ENCODE measurements at places on chromosomes 1 and 21. TPM values are rescaled to one million over a fixed set of nuclear protein-coding genes. Genes with fewer than 3 reads are reported as not detected.

DNA sequence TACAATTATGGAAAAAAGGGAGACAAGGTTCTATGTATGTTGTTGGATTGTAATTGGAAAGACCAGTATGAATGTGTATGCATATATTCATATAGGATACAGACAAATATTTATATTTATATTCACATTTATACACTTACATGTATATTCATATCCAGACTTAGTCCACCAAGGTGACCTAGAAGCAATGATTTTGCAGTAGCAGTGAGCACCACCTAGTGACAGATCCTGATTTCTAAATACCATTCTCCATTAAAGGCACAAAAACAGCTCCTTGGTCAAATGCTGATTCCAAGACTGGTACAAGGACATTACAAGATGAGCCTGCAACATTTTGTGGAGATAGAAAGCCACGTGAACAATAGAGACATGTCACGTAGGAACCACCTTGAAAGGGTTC lies 153.4 kb downstream of the SDCCAG8 start:
- H3K4me3 ChIP-seq, result no peak overlapping the region
- H3K4me1 ChIP-seq, result no peaks in the 10 kb centered on the region
- H3K27ac ChIP-seq, result no peak overlapping the region
- H3K27me3 ChIP-seq, result no peaks in the 10 kb centered on the region
- H3K36me3 ChIP-seq, result no peaks in the 10 kb centered on the region
- no peak for DNase-seq

DNA sequence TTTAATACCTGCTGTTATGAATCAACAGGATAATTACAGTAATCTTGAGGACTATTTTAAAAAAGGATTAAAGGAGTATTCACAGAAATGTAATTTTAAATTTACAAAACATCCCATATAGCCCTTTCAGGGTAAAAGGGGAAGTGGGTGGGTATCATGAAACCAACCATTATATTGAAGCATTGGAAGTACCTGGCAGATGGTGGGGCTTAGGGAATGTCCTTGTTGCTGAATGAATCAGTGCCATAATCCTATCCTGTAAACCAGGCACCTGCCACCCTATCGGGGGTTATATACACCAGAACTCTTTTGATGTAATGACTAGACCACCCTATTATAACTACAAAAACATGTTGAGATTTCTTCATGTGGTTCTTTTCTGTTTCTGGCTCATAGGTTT lies 30.4 kb downstream of the CDC14A start:
- H3K27ac ChIP-seq, result no peak overlapping the region
- no peak for DNase-seq

DNA sequence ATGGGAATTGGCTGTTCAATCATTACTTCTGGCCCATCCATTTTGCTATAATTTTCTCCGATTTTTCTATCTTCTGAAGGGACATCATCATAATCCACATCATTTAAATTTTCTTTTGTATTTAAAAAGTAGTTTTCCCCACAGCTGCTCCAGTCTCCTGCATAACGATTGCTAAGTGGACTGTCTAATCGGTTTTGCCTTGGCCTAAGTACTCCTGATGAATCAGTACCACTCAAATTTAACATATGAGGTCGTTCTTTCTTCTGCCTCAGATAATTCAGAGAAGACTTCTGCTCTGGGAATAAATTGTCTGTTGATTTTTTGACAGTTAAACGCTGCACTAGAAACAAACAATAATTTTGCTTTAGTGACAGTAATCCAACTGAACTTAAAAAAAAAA lies 41.9 kb downstream of the SYDE2 start:
- no peak overlapping the region for H3K27ac ChIP-seq
- no peaks in the 10 kb centered on the region for H3K4me1 ChIP-seq
- no peaks in the 10 kb centered on the region for H3K36me3 ChIP-seq
- no peak for DNase-seq
- H3K27me3 ChIP-seq, result no peaks in the 10 kb centered on the region

DNA sequence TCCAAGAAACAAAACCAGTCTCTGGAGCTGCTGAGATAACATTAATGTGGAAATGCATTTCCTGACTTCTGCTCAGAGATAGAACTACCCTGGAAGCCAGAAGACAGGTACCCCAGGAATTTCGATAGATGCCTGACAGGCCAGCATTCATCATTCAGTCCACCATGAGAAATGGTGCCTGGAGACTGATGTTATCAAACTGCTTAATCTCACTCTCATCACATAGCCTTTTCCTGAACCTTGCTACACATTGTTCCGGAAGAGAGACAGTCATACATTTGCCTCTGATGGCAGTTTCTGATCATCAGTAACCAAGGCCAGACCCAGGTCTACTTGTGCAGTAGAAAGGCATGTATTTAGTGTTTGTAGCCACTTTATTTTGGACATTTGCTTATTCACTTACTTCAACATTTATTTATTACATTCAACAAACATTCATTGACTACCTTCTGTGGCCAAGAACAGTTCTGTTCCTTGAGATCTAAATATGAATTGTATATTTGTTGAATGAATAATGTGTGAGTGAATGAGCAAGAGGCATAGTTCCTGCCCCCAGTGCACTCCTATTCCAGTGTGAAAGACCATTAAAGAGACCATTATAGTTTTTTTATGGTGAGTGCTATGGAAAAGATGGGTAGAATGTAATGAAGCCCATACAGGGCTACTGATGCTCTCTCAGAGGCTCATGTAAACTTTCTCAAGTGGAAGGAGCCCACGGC lies 485.7 kb downstream of the NUF2 start:
- no peaks in the 10 kb centered on the region for H3K4me1 ChIP-seq
- H3K27me3 ChIP-seq, result no peaks in the 10 kb centered on the region

GRCh38 chr21:41647806-41648561 lies 118.9 kb downstream of the RIPK4 start:
- DNase-seq, result peak; percentile 69
- no peaks in the 10 kb centered on the region for H3K27me3 ChIP-seq
- H3K4me3 ChIP-seq, result no peak overlapping the region
- H3K4me1 ChIP-seq, result peaks cover 25% of the 10 kb centered on the region

GRCh38 chr1:154808909-154809262 lies 61.2 kb downstream of the KCNN3 start:
- no peak overlapping the region for H3K27ac ChIP-seq
- H3K27me3 ChIP-seq, result no peaks in the 10 kb centered on the region
- H3K36me3 ChIP-seq, result no peaks in the 10 kb centered on the region
- peak; percentile 65 for DNase-seq

DNA sequence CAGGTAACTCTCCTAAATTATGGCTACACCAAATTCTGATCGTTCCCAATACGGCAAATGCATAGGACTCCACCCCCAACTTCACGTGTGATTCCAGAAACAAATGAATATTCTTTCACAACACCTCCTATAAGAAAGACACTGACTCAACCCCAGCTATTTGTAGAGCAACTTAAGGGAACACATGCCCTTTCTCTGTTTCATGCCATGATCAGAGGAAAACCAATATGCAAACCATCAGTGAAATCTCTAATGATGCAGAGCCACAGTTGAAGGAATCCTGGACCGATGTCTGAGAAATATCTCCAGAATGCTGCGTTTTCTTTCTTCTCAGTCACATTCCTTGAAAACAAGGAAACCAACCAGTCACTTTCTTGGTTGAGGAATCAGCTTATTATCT lies 164.2 kb upstream of the PTBP2 start:
- DNase-seq, result no peak
- H3K27me3 ChIP-seq, result no peaks in the 10 kb centered on the region
- H3K4me3 ChIP-seq, result no peak overlapping the region
- H3K27ac ChIP-seq, result no peak overlapping the region

PADI3 gene
- not detected for total RNA-seq

DNA sequence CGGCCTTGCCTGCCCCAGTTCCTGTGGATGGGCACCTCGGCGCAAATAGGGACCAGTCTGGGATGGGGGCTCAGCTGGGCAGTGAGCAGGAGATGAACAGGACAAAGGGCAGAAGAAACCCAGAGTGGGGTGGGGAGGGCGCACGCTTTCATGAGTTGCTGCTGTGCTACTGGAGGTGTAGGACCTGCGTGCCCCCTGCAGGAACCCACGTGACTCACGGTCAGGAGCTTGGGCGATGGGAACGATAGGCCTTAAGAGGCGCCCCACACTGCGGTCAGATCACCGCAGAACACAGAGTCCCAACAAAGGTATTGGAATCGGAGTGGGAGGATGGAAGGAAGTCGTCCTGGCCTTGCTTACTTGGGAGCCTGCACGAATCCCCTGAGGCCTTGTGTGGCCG lies 17.2 kb downstream of the PRDM15 start:
- H3K36me3 ChIP-seq, result peaks cover 1% of the 10 kb centered on the region
- no peak overlapping the region for H3K27ac ChIP-seq
- DNase-seq, result no peak
- no peaks in the 10 kb centered on the region for H3K27me3 ChIP-seq
- H3K4me3 ChIP-seq, result no peak overlapping the region

- no peaks in the 10 kb centered on the region for H3K36me3 ChIP-seq
- peaks cover 10% of the 10 kb centered on the region for H3K4me1 ChIP-seq
- no peak overlapping the region for H3K4me3 ChIP-seq
- peak; percentile 51 for DNase-seq
- no peaks in the 10 kb centered on the region for H3K27me3 ChIP-seq
These were observed 3.1 kb upstream of the EVA1B start for GRCh38 chr1:36326499-36326898.

DENND2C gene
- 3.8 TPM for total RNA-seq

- H3K4me3 ChIP-seq, result no peak overlapping the region
- peaks cover 10% of the 10 kb centered on the region for H3K4me1 ChIP-seq
- DNase-seq, result no peak
- H3K27me3 ChIP-seq, result no peaks in the 10 kb centered on the region
- no peak overlapping the region for H3K27ac ChIP-seq
These were observed 5.5 kb downstream of the KLHDC7A start for GRCh38 chr1:18486195-18486594.

CAPN9 gene
- not detected for total RNA-seq

RCSD1 gene
- total RNA-seq, result 12.8 TPM

- no peak overlapping the region for H3K4me3 ChIP-seq
- no peaks in the 10 kb centered on the region for H3K27me3 ChIP-seq
- H3K27ac ChIP-seq, result no peak overlapping the region
- no peak for DNase-seq
- no peaks in the 10 kb centered on the region for H3K36me3 ChIP-seq
These were observed 283.7 kb downstream of the ZNF648 start for GRCh38 chr1:181777812-181778211.

- H3K27me3 ChIP-seq, result no peaks in the 10 kb centered on the region
- H3K36me3 ChIP-seq, result no peaks in the 10 kb centered on the region
- no peak for DNase-seq
- no peak overlapping the region for H3K4me3 ChIP-seq
- no peaks in the 10 kb centered on the region for H3K4me1 ChIP-seq
These were observed 104.1 kb downstream of the CSMD2 start for GRCh38 chr1:34060901-34061415.

GRCh38 chr1:102790997-102791396 lies 317.3 kb downstream of the COL11A1 start:
- no peak overlapping the region for H3K4me3 ChIP-seq
- no peaks in the 10 kb centered on the region for H3K27me3 ChIP-seq
- no peaks in the 10 kb centered on the region for H3K36me3 ChIP-seq
- no peak overlapping the region for H3K27ac ChIP-seq

- H3K27me3 ChIP-seq, result peaks cover 20% of the 10 kb centered on the region
- no peak overlapping the region for H3K27ac ChIP-seq
- H3K36me3 ChIP-seq, result no peaks in the 10 kb centered on the region
- DNase-seq, result no peak
- H3K4me3 ChIP-seq, result no peak overlapping the region
These were observed 3.7 kb upstream of the ALX3 start for GRCh38 chr1:110074166-110074565.

DNA sequence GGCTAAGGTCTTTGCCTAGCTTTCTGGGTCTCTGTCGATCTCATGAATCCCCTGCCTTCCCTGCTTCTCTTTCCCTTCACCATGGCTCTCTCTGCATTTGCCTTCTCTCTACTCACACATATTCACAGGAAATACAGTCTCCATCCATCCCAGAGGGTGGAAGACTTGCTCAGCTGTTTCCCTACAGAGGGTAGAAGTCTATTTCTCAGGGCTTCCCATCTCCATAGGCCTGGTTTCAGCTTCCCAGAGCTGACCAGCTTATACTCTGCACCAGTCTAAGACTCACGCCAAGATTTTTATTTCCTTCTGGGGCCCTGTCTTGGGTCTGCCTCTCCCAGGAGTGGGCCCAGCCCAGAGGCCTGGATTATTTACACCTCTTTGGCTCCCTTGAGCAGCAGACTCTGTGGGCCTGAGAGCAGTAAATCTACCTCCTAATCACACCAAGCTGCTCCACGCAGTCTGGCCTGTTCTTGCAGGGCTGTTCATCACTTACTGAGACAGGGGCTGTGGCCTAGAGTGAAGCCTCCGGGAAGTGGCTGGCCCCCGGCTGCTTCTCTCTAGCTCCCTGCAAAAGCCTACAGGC lies 102.5 kb downstream of the PLXNA2 start:
- no peaks in the 10 kb centered on the region for H3K27me3 ChIP-seq
- peaks cover 15% of the 10 kb centered on the region for H3K4me1 ChIP-seq
- no peak overlapping the region for H3K4me3 ChIP-seq
- no peak overlapping the region for H3K27ac ChIP-seq
- no peak for DNase-seq
- no peaks in the 10 kb centered on the region for H3K36me3 ChIP-seq

GRCh38 chr1:47856996-47857395 lies 140.2 kb downstream of the TRABD2B start:
- H3K36me3 ChIP-seq, result no peaks in the 10 kb centered on the region
- no peaks in the 10 kb centered on the region for H3K27me3 ChIP-seq
- no peak for DNase-seq
- no peaks in the 10 kb centered on the region for H3K4me1 ChIP-seq

GRCh38 chr1:216723274-216723780 lies at the start of gene ESRRG:
Gene ESRRG, minus strand, starts transcription at chr1:216723429. Its CDS starts 130 bp downstream, at chr1:216723299.
- peak within 1 kb of the TSS; percentile 32 for H3K27ac ChIP-seq
- no peaks in the 10 kb centered on the region for H3K27me3 ChIP-seq
- no peaks in the 10 kb centered on the region for H3K36me3 ChIP-seq

LELP1 gene
- total RNA-seq, result 3.6 TPM

- DNase-seq, result peak; percentile 91
- peak overlapping the region; percentile 95 for H3K27ac ChIP-seq
- no peaks in the 10 kb centered on the region for H3K27me3 ChIP-seq
- no peak overlapping the region for H3K4me3 ChIP-seq
These were observed 60.4 kb downstream of the ARHGEF10L start for GRCh38 chr1:17599954-17600300.

DNA sequence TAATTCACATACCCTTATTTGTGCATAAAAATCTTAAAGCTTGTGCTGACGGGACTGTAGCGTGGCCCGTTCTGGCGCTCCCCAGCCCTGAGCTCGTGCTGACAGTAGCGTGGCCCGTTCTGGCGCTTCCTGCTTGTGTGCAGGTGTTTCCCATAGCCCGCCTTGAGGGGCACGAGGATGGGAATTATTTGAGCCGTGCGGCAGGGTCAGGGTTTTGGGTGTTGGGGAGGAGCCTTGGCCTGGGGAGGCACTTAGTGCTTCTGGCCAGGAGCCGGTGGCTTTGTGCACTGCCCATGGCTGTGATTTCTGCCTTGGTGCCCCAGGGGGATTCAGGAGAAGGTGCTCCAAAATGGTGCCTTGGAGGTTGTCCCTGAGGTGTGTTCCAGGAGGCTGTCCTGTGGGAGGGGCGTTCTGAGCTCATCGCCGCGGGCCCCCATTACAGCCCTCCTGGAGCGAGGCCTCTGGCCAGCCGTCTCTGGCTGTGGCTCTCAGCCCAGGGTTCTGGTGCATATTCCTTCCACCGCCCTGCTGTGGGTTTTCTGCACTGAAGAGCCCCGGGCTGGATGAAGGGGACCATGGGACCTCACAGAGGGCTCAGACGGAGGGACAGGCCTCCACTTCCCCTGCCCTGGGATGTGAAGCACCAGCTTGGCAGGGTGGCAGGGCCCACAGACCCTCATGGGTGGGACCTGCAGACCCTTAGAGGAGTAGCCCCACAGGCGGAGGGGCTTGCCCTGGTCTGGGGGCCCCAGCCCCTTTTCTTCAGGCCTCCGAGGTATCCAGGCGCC lies 6.6 kb downstream of the SLX9 start:
- DNase-seq, result no peak
- H3K27ac ChIP-seq, result no peak overlapping the region
- H3K27me3 ChIP-seq, result no peaks in the 10 kb centered on the region
- no peaks in the 10 kb centered on the region for H3K4me1 ChIP-seq

Data from thyroid gland (tissue), 4 donors.